Left kidney (tissue), 8 donors: ENCODE measurements at places on chromosomes 13 and 19. TPM values are rescaled to one million over a fixed set of nuclear protein-coding genes. Genes with fewer than 3 reads are reported as not detected.

The VSTM1 gene
- polyA plus RNA-seq: not detected

The SLC39A3 gene
- polyA plus RNA-seq: 25.1 TPM

The LRRC63 gene
- 0.18 TPM for polyA plus RNA-seq

The OR10H2 gene
- polyA plus RNA-seq: not detected

The DPF1 gene
- polyA plus RNA-seq: 2.0 TPM

The CCDC122 gene
- 11.0 TPM for polyA plus RNA-seq

The DNAAF3 gene
- polyA plus RNA-seq: 7.5 TPM

The OR1M1 gene
- 0.08 TPM for polyA plus RNA-seq

The SPIB gene
- polyA plus RNA-seq: 1.00 TPM

The ZNF667 gene
- 25.3 TPM for polyA plus RNA-seq

The PSPC1 gene
- 94.1 TPM for polyA plus RNA-seq

The CGB8 gene
- polyA plus RNA-seq: not detected

The GAS6 gene
- 17.4 TPM for polyA plus RNA-seq

The SHANK1 gene
- 4.8 TPM for polyA plus RNA-seq

The ZNF723 gene
- 0.08 TPM for polyA plus RNA-seq

The TYK2 gene
- 133 TPM for polyA plus RNA-seq

The ZNF428 gene
- 72.8 TPM for polyA plus RNA-seq

The RPL28 gene
- polyA plus RNA-seq: 746 TPM

The KASH5 gene
- 0.17 TPM for polyA plus RNA-seq

The SIGLEC14 gene
- 0.47 TPM for polyA plus RNA-seq

The PINLYP gene
- polyA plus RNA-seq: 19.2 TPM

The ELSPBP1 gene
- 0.25 TPM for polyA plus RNA-seq

The IL4I1 gene
- polyA plus RNA-seq: 2.7 TPM

The CEACAM4 gene
- polyA plus RNA-seq: not detected

The ZNF729 gene
- 0.91 TPM for polyA plus RNA-seq

The FCAR gene
- 0.27 TPM for polyA plus RNA-seq

The CLIP3 gene
- polyA plus RNA-seq: 55.9 TPM

The VSTM2B gene
- 1.1 TPM for polyA plus RNA-seq

The MTIF3 gene
- polyA plus RNA-seq: 91.3 TPM

The LHB gene
- 0.38 TPM for polyA plus RNA-seq

The KLK3 gene
- polyA plus RNA-seq: 0.68 TPM

The SLAIN1 gene
- 23.1 TPM for polyA plus RNA-seq

The LMTK3 gene
- 2.0 TPM for polyA plus RNA-seq

The PLIN5 gene
- polyA plus RNA-seq: 5.3 TPM

The ZNF536 gene
- 2.6 TPM for polyA plus RNA-seq

The PCP2 gene
- polyA plus RNA-seq: 0.80 TPM

The ZNF83 gene
- 146 TPM for polyA plus RNA-seq

The DMKN gene
- 92.0 TPM for polyA plus RNA-seq

The NHLRC3 gene
- 88.7 TPM for polyA plus RNA-seq

The ZNF540 gene
- polyA plus RNA-seq: 7.3 TPM

The ZNF208 gene
- 4.9 TPM for polyA plus RNA-seq

The PNMA8B gene
- polyA plus RNA-seq: 2.9 TPM

The DCLK1 gene
- polyA plus RNA-seq: 7.0 TPM

The DACT3 gene
- polyA plus RNA-seq: 24.5 TPM

The NCLN gene
- polyA plus RNA-seq: 38.7 TPM

The LYPD5 gene
- polyA plus RNA-seq: 0.33 TPM

The LILRA2 gene
- polyA plus RNA-seq: 0.40 TPM

The WASF3 gene
- 62.9 TPM for polyA plus RNA-seq

The RABAC1 gene
- 45.4 TPM for polyA plus RNA-seq

The TMEM38A gene
- polyA plus RNA-seq: 7.7 TPM

The DCT gene
- 0.25 TPM for polyA plus RNA-seq

The CYSLTR2 gene
- polyA plus RNA-seq: 0.37 TPM

The NPAS1 gene
- polyA plus RNA-seq: 1.3 TPM

The GADD45B gene
- polyA plus RNA-seq: 7.6 TPM

The DLEU7 gene
- polyA plus RNA-seq: 1.4 TPM

The ZNF543 gene
- 10.0 TPM for polyA plus RNA-seq

The TNNI3 gene
- 3.3 TPM for polyA plus RNA-seq

The ZNF136 gene
- polyA plus RNA-seq: 22.2 TPM
